ENCODE measurements at places on chromosomes 6 and 20.
A peak's percentile ranks its signal among the peaks of the same experiment; 100 is the strongest.

DNA sequence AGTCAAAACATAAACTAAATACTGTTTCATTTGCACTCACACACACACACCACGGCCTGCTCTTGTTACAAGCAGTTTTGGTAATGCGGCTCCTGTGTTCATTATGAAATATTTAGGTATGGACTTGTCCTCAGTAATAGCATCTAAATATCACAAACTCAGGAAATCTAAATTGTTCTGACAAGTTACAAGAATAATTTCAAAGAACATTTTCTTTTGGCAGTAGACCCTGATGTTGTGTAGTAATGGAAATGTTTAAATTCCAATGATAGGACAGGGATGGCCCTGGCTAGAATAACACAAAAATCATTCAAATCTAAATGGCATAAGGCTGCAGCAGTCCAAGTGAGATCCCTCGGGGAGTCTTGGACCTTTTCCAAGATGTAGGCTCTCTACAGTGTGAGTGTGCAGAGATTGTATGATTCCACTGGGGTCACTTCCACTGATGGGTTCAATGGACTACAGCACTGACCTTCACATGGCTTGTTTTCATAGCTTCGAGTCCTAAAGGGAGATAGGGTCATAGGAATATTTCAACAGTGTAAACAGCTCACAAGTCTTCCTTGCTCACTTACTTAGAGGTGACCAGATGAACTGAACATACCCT is 210.6 kb upstream of the PLCB4 start:
- DNase-seq: no peak

DNA sequence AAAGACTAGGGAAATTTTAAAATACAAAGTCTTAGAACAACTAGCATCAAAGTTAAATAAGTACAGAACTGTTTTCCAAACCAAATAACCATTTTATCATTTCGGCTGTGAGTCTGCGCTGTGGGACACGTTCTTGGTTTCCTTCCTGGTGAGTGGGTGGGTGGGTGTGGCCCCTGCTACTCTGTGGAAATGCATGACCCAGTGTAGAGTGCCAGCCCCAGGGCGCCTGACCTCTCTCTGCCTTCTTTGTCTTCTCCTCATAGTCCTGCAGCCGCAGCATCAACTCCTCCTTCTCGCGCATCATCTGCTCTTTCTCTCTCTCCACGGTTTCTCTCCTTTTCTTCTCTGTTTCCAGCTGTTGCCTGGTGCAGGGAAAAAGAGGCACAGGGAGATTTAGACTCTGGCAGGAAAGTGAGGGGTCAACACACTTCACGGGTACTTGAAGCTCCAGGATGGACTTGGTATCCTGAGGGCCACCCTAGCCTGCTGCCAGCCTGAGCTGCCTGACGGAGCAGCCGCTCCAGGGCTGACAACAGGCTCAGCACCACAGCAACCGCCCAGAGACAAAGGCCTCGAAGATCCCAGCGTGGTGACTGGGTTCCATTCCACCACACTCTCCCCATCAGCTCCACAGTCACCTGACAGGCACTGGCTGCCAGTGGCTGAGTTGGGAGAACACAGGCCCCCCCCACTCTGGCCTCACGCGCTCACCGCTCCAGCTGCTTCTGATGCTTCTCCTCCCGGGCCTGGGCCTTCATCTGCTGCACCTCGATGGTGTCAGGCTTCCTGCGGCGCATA is 48.4 kb downstream of the EZR start:
- DNase-seq: no peak

- DNase-seq: no peak
Measured at GRCh38 chr6:72218125-72218524, 331.8 kb downstream of the RIMS1 start.

DNA sequence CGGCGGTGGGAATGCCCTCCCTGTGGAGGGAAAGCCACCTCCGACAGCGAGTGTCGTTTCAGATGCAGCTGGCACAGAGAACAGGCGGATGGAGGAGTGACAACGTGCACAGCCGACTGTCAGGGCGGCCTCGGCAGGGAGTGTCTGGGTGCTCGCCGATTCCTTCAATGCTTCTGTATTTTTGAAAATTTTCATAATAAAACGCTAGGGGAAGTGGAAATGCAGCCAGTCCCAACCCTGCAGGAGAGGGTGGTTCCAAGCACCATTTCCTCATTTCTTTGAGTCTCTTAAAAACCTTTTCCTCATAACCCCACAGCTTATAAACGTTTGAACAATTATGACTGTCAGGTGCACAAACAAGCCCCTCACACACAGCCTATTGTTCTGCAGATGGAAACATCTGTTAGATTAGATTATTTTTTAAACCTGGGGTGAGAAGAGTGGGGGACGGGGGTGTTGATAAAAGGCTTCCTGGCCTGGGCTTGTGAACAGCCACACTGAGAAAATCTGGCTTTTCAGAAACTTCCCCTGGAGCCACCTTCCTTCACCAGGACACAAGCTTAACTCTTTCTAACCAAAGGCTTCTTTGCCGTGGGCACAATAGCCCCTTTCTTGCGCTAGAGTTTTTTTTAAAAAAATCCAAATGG is 228.9 kb downstream of the ANKRD60 start:
- no peak for DNase-seq

DNA sequence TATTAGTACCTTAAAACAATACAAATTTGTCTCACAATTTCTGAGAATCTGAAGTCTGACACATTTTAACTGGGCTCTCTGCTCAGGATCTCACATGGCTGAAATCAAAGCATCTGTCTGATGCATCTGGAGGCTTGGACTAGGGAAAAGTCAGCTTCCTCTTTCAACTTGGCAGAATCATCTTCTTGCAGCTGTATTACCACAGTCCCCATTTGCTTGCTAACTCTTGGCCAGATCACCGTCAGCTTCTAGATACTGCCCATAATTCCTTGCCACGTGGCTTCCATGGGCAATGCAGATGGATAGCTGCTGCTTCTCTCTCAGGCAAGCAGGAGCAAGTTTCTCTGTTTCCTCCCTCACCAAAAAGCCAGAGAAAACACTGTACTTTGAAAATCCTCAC is 1106.4 kb upstream of the CITED2 start:
- DNase-seq: no peak

DNA sequence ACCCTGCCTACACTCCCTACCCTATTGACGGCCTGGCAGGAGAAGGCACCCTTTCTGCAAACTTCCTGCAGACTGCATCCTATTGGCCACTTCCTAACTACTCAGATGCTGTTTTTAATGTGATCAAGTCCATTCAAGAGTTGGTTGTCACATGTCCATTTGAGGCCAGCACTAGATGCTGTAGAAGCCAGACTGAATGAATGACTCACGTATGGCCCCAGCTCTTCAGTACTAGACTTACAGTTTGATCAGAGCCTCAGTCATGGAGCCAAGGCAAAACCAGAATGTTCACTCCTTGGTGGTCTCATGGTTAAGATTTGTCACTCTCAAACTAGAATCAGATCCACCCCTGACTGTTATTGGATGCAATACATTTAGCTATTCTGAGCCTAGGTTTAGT is 101.7 kb downstream of the OPRM1 start:
- DNase-seq: no peak

DNA sequence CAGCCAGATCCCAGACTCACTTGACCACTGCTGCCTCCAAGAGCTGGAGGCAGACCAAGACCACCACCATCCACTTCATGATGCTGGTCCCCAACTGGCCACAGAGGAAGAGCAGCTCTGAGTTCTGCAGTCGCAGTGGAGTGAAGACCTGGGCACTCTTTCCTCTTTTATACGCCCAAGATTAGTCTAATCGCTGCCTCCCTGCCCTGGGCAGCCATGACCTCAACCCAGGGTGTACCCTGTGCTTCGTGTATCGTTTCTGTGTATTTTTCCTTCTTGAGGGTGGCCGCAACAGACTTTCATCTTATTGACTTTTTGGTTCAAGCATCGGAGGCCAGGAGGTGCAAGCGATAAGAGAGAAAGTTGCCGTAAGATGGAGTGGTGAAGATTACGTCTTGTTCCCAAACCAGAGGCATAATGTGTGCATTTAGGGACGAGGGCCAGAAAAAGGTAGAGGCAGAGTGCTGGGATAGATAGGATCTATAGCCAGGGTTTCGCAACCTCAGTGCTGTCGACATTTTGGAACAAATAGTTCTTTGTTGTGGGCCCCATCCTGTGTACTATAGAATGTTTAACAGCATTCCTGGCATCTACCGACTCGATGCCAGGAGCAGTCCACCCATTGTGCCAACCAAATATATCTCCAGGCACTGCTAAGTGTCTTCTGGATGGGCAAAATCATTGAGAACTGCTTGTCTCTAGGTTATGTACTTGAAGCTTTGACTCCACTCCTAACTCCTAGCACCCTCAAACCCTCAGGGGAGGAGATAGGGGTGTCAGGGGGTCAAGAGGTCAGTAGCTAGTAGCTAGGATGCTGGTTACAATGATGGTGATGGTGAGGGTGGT is at the start of gene PGC:
Gene PGC (minus strand): TSS at position 142 of the 846 bp plus-strand sequence. CDS start 63 bp downstream, at position 79.
- DNase-seq: no peak

DNA sequence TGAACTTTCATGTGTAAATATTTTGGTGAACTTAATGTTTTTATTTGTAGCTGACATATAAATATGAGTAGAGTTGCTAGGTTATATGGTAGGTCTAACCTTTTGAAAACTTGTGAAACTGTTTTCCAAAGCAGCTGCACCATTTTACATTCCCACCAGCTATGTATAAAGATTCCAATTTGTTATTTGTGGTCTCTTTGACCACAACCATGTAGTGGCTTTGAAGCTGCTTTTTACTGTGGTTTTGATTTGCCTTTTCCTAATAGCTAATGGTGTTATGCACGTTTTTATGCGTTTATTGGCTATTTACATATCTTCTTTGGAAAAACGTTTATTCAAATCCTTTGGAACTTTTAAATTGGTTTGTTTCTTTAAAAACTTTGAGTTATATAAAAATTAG is 10.3 kb downstream of the CST3 start:
- DNase-seq: no peak

GRCh38 chr6:100462706-100463629 is 1.8 kb downstream of the SIM1 start:
- DNase-seq: no peak

- DNase-seq: no peak
Measured at GRCh38 chr6:56483929-56484328, 158.8 kb downstream of the DST start.

DNA sequence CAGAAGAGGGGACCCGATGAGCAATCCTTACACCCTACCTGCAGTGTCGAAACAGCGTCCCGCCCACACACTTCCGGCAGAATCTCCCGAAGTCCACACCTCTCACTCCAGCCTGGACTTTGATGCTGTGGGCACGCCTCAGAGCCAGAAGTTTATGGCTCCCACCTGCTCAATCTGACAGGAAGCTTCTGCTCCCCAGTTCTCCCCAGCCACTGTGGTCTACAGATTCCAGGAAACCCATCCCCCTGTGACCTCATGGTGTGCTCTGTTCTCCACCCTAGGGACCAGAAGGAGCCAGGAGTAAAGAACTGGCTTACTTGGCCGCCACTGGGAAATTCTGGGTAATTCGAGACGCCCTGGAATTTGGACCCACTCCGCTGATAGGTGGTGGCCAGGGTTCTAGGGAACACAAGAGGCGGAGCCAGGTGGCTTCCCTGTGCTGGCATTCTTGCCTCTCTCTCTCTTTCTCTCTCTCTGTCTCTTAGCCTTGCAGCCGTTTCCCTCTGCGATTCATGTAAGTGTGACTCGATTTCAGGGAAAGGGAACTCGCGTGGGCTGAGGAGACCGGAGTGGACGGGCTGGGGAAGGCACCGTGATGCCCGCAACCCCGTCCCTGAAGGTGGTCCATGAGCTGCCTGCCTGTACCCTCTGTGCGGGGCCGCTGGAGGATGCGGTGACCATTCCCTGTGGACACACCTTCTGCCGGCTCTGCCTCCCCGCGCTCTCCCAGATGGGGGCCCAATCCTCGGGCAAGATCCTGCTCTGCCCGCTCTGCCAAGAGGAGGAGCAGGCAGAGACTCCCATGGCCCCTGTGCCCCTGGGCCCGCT is at the start of gene TRIM15:
Gene TRIM15 (plus strand): TSS at position 457 of the 828 bp plus-strand sequence. CDS start 139 bp downstream, at position 596.
- DNase-seq: no peak

GRCh38 chr6:131792091-131792496 is 15.7 kb upstream of the ENPP1 start:
- no peak for DNase-seq

DNA sequence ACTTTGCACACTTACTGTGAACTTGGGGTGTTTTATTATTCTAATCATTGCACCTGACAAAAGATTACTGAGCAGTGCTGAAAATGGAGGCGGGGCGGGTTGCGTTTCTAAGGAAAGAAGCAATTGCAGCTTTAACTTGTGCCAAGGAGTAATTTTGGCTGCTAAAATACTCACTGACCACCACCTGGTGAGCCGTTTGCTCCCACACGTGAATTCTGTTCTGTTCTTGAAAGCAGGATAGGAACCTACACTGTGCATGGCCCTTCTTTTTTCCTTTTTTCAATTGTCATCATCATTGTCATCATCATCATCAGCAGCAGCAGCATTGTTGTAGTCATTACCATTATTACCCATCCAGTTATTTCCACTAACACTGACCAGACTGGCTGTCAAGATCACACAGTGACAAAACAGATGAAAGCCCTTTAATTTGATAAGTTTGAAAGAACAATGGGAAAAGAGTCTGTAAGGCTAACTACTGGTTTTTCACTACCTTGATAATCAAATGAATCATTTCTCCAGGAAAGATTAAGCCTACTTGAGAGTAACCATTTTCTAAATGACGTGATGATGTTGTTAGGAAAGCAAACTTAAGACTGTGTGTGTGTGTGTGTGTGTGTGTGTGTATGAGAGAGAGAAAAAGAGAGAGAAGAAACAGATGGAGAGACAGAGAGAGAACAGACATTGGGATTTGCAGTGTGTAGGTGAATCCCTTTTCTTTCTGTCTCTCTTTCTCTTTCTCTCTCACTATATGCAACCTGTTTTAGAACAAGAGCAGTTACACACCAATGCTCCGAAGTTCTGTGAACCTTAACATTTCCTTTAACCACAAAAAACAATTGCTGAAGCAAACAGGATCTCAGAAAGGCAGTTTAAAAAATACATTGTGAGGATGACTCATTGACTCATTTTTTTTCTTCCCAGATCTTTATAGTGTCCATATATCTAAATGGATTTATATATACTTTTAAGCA is 3.8 kb downstream of the RIPOR2 start:
- DNase-seq: no peak

DNA sequence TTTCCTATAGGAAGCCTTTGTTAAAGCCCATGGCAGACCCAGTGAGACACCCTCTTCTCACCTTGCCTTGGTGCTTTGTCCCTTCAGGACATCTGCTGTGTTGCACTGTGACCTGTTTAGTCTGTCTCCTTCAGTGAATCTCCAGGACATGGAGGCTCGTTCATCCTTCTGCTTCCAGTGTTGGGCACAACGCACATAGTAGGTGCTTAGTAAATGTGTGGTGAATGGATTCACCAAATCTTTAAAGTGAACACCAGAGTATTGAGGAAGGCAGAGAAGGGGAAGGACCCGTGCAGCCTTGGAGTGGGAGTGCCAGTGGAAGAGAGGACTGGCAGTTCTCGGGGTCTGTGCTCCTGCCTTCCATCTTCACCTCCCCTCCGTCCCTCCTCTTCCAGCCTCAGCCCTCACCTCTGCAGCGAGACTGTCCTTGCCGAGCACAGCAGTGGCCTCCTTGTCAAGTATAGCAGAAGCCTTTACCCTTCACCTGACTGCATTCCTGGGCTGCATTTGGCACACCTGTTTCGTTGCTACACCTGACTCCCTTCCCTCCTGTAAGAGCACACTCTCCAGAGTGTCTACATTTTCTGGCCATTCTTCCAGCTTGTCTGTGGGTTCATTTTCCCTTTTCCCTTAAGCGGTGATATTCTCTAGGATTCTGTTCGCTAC is 49.2 kb downstream of the ARID1B start:
- DNase-seq: no peak

GRCh38 chr6:107458672-107459282 is 587 bp downstream of the PDSS2 start:
- DNase-seq: peak; percentile 1

- DNase-seq: peak; percentile 31
Measured at GRCh38 chr6:15365273-15365687, 119.4 kb downstream of the JARID2 start.

GRCh38 chr6:145761584-145761983 is 26.3 kb upstream of the EPM2A start:
- DNase-seq: no peak

Data from activated gamma-delta T cell treated with anti-CD3 and anti-CD28 coated beads, Interleukin-2, amount 50 U/mL, for 16 hours (primary cell).